AG04450 (cell line): ENCODE measurements at places on chromosomes 13 and 19.

- DNase-seq: no peak
Observed at GRCh38 chr19:18418483-18419194, 559 bp upstream of the SSBP4 start.

DNA sequence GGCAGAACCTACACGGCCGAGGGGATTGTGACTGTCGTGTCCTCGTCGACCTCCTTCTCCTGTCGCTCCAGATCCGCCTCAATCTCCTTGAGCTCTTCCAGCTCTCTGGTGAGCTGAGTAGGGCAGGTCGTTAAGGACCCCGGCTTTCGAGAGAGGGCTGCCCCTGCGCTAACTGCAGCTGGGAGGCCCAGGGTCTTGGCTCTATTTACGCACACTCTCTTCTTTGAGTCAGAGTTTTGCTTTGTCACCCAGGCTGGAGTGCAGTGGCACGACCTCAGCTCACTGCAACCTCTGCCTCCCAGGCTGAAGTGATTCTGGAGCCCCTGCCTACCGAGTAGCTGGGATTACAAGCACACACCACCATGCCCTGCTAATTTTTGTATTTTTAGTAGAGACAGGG, 7.6 kb downstream of the SPC24 start:
- no peak for DNase-seq

- DNase-seq: peak; percentile 26
Observed at GRCh38 chr13:26529441-26529840, 28.0 kb upstream of the WASF3 start.

DNA sequence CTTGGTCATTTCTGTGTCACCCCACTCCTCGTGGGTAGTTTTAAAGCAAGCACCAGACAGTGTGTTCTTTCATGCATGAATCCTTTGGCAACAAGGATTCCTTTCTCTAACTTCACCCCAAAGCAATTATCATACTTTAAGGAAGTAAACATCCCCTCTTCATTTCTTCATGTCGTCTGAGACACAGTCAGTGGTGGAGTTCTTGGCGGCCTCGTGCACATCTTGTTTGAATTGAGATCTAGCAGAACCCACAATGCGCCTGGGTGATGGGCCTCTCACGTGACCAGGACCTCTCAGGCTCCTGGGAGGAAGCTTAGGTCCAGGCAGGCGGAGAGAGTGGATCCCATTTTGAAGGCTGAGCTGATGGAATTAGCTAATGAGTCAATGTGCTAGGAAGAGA, 2.6 kb downstream of the ACSBG2 start:
- no peak for DNase-seq

DNA sequence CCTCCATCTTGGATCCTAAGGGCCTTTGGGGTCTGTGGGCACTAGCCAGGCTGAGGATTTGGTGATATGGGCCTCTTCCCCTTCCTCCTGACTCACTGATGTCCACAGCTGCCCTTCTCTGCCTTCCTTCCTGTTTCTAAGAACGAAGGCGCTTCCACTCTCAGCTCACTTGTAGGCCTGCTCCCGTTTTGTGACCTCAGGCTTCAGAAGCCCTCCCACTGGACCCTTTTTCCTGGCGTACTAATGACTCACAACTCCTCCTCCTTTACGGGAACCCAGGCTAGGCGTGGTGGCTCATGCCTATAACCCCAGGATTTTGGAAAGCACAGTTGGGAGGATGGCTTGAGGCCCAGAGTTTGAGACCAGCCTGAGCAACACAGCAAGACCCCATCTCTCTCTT, 55.6 kb downstream of the TMED1 start:
- DNase-seq: no peak

GRCh38 chr19:56119582-56119978, 1.5 kb downstream of the ZNF787 start:
- DNase-seq: no peak

DNA sequence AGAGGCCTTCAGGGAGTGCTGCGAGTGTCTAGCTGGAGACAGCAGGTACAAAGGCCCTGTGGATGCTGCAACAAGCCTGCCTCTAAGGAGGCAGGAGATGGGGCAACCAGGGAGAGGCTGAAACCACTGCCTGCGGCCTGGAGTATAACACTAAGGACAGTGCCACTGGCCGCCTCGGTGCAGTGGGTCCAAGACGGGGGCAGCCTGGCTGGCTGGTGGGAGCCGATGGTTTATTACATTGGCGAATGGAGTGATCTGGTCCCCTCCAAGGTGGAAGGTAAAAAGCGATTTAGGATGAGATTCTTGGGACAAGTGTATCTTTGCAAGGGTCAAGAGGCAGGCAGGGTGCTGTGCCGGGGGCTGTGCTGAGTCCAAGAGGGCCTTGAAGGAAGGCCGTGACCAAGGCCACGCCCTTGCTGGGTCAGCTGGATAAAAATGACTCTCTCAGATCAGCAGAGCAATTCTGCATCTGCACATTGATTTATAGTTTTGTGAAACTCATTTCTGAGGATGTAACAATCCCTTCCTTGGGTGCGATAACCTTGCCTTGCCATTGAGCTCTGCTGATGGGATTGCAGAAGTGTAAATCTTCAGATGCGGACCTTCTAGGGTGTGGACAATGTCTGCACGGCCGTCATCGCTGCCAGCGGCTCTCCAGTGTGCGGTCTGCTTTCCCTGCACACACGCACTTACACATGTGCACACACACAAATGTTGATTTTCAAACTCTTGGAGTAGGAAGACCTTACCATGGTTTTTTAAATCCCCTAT, 6.0 kb downstream of the TMEM255B start:
- DNase-seq: no peak

- DNase-seq: no peak
Observed at GRCh38 chr19:5225486-5226345, 114.9 kb downstream of the PTPRS start.

DNA sequence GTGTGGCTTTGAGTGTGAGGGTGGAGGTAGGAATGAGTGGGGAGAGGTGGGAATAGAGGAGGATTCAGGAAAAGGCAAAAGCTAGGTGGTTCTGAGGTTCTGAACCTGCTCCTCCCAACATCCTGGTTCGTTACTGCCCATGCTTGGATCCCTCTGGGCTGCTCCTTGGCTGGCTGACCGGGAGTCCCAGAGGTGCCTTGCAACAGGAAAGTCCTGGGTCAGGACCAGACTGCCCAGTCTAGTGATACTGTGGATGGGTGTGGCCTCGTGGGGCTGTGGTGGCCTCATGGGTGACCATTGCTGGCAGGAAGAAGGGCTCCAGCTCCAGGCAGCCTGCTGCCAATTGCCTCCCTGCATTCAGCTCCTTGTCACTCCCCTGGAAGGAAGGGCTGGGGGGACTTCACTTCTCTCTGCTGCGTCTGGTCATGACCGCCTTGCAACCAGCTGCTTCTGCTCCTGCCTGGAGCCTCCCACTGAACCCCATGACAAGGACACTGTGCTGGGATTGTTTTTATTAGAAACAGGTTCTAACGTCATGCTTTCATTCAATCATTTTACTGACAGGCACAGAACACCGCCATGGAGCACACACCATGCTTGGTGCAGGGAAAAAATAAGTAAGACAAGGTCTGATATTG, 61.5 kb upstream of the UBL3 start:
- DNase-seq: no peak
